Tracheal epithelial cell (primary cell): ENCODE measurements at places on chromosomes 7 and 10. TPM values are rescaled to one million over a fixed set of nuclear protein-coding genes. Genes with fewer than 3 reads are reported as not detected.

Gene ZCCHC24
- 0.96 and 1.5 TPM in 2 replicates for total RNA-seq

Gene SPDYE6
- total RNA-seq = not detected in 2 replicates

Gene PLEKHS1
- total RNA-seq = under 0.01 TPM in 2 replicates

Gene MMP21
- not detected in 2 replicates for total RNA-seq

Gene TBRG4
- total RNA-seq = 106 and 129 TPM in 2 replicates
